Progenitor cell of endocrine pancreas (in vitro differentiated cells): ENCODE measurements at places on chromosomes 4 and X. TPM values are rescaled to one million over a fixed set of nuclear protein-coding genes. Genes with fewer than 3 reads are reported as not detected.

FAM47A gene
- not detected in 2 replicates for total RNA-seq

KLHL34 gene
- not detected in 2 replicates for total RNA-seq

GASK1B gene
- total RNA-seq = 15.3 and 25.8 TPM in 2 replicates

GRCh38 chr4:98728871-98729270, 70.5 kb upstream of the TSPAN5 start:
- no peak for DNase-seq

GRCh38 chr4:8235224-8235623, 34.3 kb upstream of the HTRA3 start:
- DNase-seq = no peak

GRCh38 chr4:52982946-52983340, 120.8 kb downstream of the RASL11B start:
- DNase-seq = no peak

GRCh38 chr4:48196758-48197504, 62.9 kb upstream of the TXK start:
- DNase-seq = no peak

DNA sequence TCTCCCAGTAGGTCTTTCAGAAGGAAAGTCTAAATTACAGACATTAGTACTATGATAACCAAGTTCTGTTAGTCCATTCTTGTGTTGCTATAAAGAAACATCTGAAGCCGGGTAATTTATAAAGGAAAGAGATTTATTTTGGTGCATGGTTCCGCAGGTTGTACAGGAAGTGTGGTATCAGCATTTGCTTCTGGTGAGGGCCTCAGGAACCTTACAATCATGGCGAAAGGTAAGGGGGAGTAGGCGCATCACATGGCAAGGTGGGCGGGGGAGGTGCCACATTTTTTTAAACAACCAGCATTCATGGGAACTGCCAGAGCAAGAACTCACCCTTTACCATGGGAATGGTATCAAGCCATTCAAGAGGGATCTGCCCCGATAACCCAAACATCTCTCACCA, 26.2 kb upstream of the USP46 start:
- no peak for DNase-seq

GRCh38 chrX:1239681-1240142, 27.3 kb upstream of the CRLF2 start:
- no peak for DNase-seq

GRID2 gene
- 0.18 and 0.69 TPM in 2 replicates for total RNA-seq

DNA sequence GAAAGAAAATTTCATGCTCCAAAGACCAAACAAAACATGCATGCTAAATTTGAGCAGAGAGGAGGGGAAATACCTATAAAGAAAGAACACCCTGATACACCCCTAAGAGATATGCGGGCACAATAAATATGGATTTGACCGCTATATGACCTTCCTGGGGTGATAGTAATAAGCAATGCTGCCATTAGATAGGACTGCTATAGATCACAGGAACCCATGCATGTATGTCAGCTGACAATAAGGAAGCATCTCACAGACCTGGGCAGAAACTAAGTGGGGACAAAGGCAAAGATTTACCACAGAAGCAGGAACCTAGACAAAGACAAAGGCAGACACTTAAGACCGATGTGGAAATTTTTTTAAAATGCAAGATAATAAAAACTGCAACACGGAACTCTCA, 21.3 kb downstream of the ZNF721 start:
- DNase-seq = no peak
